ENCODE measurements at places on chromosomes 11 and 22.

DNA sequence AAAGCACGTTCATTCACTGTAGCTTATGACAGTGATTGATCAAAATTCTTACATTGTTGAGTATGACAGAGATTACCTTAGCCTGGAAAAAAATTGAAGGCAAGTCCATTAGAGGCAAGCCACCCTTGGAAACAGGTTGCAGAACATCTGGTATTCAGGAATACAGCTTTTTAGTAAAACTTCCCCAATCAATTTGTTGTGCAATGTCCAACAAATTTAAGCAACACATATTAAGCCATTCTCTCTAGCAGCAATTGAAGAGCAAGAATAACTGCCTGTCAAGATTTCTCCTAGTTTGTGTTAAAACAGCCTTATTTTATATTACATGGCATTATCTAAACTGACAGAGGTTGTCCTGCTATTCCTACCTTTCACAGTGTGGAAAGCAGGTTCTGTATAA is 37.0 kb downstream of the BCL2L13 start:
- no peak for DNase-seq

- no peak for DNase-seq
Observed at GRCh38 chr11:20459865-20460264, 72.3 kb downstream of the PRMT3 start.

GRCh38 chr11:3231851-3232744 is at the start of gene MRGPRE:
TSS of gene MRGPRE (minus strand) at chr11:3232417. CDS start at chr11:3228799, 3,618 bp downstream.
- DNase-seq = no peak

DNA sequence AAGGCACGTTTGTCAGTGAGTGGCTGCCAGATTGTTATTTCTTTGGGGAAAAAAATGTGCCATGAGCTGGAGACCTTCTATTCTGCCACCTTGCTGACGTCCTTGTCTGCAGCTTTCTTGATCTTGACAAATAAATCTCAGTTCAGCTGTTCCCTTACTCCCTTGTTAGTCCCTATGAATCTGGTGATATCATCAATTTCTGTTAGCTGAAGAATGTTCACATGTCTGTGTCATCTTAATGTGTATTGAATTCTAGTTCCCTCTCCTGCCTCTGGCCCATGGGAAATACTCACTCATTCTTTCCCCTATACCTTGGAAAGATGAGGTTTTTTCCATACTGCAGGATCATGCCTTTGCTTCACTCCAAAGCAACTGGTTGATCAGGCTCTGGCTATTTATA is 649.9 kb upstream of the API5 start:
- no peak for DNase-seq

DNA sequence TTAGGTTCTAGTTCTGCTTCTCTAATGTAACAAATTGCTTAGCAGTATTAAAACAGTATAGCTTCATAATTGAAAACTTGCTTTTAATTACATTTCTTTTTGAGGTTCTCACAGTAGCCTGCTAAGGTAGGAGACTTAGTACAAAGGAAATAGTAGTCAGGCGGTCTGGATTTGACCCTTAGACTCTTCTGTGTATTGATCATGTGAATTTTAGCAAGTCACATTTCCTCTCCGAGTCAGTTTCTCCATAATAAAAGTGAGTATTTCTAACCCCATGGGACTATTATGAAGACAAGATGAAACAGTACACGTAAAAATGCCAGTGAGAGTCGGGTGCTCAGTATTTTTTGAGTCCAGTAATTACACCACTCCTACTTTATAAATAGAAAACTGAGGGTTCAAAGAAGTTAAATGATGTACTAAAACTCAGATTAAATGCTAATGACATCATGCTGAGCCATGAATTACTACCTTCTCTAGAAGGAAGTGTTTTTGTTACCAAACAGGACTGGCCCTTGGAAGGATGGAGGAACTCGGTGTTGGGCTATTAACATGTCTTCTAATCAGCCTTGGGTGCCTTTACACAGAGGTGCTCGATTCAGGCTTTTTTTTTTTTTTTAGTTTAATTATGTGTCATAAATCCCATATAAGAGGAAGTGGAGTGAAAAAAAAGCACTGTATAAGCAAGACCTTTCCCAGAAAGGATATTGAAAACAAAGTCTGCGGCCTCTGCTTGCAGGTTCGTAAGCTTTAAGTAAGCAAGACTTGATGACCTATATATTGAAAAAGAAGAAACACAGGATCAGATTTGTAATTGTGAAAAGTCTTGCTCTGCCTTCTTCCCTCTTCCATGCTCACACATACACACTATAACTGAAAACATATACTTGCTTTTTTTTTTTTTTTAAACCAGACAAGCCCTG is 109.0 kb downstream of the EMSY start:
- DNase-seq = no peak

- no peak for DNase-seq
Observed at GRCh38 chr11:119551420-119552105, 128.6 kb upstream of the THY1 start.

- DNase-seq = no peak
Observed at GRCh38 chr11:77035039-77035438, 841 bp downstream of the B3GNT6 start.

DNA sequence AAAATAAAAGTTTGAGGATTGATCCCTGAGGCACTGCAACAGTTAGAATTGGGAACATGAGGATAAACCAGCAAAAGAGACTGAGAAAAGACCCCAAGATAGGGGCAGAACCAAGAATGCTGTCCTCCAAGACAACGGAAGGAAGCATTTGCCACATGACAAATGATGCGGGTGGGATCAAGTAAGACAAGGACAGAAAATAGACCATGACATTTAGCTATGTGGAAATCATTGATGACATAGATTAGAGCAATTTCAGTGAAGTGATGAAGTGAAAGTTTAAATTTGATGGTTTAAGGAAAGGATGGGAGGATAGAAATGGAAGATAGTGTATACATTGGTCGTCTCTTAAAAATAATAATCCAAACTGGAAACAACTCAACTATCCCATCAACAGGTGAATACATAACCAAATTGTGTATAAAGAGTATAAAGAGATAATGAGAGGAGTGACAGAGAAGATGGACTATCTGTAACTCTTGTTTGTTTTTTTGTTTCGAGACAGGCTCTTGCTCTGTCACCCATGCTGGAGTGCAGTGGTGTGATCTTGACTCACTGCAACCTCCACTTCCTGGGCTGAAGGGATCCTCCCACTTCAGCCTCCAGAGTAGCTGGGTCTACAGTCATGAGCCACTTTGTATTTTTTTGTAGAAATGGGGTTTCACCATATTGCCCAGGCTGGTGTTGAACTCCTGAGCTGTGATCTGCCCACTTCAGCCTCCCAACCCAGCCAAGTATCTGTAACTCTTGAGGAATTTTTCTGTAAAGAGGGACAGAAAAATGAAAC is 48.7 kb upstream of the FDX1 start:
- DNase-seq = no peak

- no peak for DNase-seq
Observed at GRCh38 chr22:43969989-43970755, 14.9 kb downstream of the SAMM50 start.
